ENCODE measurements at places on chromosomes 7 and 10. TPM values are rescaled to one million over a fixed set of nuclear protein-coding genes. Genes with fewer than 3 reads are reported as not detected.

ASNS gene
- polyA plus RNA-seq, result 45.0 TPM

GHITM gene
- 190 TPM for polyA plus RNA-seq

OPN4 gene
- not detected for polyA plus RNA-seq

RTKN2 gene
- 0.68 TPM for polyA plus RNA-seq

EVX1 gene
- polyA plus RNA-seq, result 0.95 TPM

WDFY4 gene
- polyA plus RNA-seq, result not detected

C10orf88 gene
- polyA plus RNA-seq, result 7.2 TPM

CDNF gene
- 2.4 TPM for polyA plus RNA-seq

DLX5 gene
- 22.1 TPM for polyA plus RNA-seq

SPDYE2B gene
- polyA plus RNA-seq, result not detected

LIPK gene
- not detected for polyA plus RNA-seq

POU6F2 gene
- polyA plus RNA-seq, result 1.4 TPM

PPP1R17 gene
- polyA plus RNA-seq, result not detected

A1CF gene
- polyA plus RNA-seq, result 17.9 TPM

IFIT2 gene
- 2.9 TPM for polyA plus RNA-seq

LEP gene
- polyA plus RNA-seq, result not detected

PPP1R3A gene
- not detected for polyA plus RNA-seq

ZNF503 gene
- polyA plus RNA-seq, result 14.1 TPM

EBLN1 gene
- polyA plus RNA-seq, result not detected

TAS2R41 gene
- polyA plus RNA-seq, result not detected

LAMB4 gene
- polyA plus RNA-seq, result 3.1 TPM
